CD4-positive, alpha-beta T cell treated with Interleukin-10 for 1 hour (primary cell): ENCODE measurements at places on chromosomes 4 and X.
A peak's percentile ranks its signal among the peaks of the same experiment; 100 is the strongest.

GRCh38 chr4:88965053-88965452 lies 91.9 kb downstream of the FAM13A start:
- no peak for DNase-seq

GRCh38 chrX:102860235-102860634 lies 76.8 kb upstream of the RAB40AL start:
- no peak for DNase-seq

- DNase-seq = no peak
These were observed 6.2 kb upstream of the CSF2RA start for GRCh38 chrX:1262369-1262768.

DNA sequence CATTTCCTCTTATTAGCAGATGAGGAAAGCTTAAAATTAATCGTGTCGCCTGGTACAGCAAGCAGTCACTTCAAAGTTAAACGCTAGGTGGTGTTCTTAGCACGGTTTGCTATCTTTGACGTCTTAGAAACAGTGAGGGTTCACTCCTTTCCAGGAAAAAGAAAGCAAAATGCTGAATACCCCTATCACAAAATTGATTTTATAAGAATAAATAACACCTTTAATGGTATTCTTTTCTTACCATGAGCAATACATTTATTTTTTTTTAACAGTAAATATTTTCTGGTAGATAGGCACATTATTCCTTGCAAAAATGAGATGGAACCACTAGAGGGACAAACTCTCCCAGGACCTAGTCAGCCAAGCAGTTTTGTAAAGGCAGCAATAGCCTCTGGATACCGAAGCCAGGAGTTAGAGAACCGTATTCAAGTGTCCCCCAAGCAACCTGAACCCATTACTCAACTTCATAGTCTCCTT lies 153.9 kb downstream of the KDR start:
- peak; percentile 14 for DNase-seq

GRCh38 chrX:46978341-46979291 lies 66.4 kb downstream of the JADE3 start:
- DNase-seq = peak; percentile 67

DNA sequence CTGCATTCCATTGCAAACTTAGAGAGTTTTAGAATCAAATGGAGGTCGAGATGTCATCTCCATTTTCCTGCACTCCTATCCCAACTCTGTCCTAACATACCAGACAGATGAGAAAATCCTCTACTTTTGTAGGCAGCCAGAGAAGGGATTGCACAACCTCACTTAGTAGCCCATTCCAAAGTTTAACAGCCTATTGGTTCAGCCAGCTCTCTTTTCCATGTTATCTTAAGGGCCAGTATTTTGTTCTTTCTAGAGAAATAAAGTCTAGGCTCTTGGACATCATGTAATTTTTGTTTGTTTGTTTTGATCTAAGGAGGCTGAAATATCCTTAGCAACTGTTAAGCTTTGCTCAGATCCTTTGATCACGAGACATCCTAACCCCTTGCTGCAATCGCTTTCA lies 173.0 kb downstream of the COX18 start:
- no peak for DNase-seq

DNA sequence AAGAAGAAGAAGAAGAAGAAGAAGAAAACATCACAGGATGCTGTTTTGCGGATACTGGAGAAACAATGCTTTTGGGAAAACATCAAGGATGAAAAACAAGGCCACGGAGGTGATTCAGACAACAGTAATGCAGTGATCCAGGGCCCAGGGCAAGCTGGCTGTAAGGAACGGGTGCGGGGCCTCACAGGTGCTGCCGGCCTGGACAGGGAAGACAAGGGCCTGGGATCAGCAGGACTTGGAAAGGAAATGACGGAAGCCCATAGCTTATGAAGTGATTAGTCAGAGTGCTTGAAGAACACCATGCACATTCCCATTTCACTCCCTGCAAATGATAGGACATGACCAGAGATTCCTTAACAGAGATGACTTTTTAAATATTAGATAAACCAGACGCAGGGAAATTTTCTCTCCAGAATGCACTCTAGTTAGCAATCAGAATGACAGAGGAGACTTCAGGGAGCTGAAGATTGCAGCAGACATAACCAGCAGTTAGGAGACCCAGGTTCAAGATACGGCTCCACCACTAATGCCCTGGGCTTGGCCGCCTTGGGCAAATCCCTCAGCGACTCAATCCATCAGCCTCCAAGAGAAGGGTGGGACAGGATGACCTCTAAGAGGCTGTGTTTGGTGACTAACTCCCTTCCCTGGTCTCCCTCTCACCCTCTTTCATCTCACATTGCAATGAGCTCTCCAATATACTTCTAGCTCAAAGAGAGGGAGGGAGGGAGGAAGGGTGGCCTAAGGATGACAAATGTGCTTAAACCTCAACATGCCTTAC lies 54.1 kb downstream of the APBB2 start:
- DNase-seq = no peak

DNA sequence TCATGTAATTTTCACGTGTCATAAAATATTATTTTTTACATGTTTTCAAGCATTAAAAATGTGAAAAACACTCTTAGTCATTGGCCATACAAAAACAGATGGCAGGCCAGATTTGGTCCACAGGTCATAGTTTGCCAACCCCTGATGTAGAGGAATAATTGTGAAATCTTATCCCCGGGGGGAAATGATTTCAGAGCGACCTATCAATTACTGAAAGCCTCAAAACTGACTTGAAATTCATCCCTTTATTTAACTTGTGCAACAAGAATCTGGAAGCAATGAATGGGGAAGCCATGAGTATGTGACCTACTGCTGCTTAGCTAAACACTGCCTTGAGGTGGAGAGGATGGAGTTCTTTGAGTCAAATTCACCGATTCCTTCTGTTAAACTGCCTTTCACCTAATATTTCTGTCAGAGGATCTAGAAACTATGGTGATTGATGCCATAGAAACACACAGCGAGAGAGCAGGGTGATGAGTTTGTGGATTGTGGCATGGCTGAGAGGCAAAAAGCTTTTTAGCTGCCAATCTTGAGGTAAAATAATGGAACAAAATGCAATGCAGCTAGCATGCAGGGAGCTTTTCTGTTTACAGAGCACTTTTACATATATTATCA lies 30.3 kb upstream of the BRS3 start:
- no peak for DNase-seq

- DNase-seq = no peak
These were observed 215.0 kb downstream of the IL15 start for GRCh38 chr4:141851246-141851891.

GRCh38 chr4:172858731-172859230 lies 309.8 kb upstream of the GALNT7 start:
- DNase-seq = no peak

DNA sequence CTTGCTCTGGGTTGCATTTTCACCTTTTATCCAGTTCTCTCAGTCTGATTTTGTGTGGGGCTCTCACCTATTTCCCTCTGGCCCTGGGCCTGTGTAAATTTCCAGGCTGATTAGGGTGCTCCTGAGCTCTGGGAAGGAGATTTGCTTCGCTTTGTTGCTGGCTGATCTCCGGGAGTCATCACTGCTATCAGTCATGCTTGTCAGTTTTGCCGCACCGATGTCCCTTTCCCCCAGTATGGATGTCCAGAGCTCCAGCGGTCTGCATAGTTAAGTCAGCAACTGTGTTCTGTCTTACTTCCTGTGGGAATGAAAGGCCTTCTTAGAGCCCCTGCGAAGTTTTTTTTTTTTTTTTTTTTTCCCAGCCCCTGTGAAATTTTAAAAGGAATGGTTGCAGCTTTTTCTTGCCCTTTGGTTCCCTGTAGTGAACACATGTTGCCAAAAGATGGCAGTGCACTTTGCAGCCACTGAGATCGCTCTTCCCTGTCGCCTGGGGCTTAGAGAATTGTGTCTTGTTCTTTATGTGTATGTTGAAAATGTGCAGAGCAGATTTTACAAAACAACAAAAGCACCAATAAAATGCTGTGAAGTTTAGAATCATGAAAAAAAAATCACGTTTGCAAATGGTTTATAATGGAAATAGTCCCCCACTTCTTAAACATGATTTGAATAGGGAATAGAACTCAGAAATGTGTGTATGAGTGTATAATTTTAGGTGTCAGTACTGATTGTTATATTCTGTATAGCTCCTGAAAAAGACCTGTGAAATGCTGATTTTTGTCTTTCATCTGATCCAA lies 109.1 kb upstream of the SLC4A4 start:
- no peak for DNase-seq

- peak; percentile 1 for DNase-seq
These were observed at the start of gene POF1B for GRCh38 chrX:85379174-85379907. POF1B (minus strand) TSS chrX:85379665; CDS start chrX:85379454, 211 bp downstream.

DNA sequence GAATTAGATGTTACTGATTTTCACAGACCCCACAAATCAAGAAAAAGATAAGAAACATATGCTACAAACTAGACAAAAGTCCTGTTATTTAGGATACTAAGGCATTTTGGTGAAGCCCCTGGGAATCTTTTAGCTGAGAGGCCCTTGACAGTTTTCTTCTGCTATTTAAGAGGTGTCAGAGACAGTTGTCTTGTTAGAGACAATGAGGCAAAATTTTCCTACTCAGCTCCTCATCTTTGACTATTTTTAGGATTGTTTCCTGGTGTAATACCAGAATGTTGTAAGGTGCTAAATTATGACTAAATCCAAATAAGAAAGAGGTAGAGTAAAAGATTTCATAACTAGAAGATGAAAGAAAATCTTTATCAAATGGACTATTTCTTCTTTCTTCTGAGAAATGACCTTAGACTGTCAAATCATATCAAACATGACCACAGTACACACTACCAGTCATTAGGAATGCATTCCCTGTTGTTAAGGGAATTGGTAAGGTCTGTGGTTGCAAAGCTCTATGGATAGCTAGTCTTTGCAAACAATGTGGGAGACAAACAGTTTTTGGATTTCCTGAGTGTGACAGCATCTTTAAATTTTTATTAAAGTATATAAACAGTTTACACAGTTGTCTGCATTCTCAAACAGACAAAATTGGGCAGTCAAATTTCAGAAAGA lies 926.1 kb downstream of the ADGRL3 start:
- no peak for DNase-seq

- no peak for DNase-seq
These were observed 99.2 kb downstream of the DRD5 start for GRCh38 chr4:9880406-9881197.

- DNase-seq = no peak
These were observed 31.3 kb downstream of the SUPT20HL2 start for GRCh38 chrX:24282381-24283126.

DNA sequence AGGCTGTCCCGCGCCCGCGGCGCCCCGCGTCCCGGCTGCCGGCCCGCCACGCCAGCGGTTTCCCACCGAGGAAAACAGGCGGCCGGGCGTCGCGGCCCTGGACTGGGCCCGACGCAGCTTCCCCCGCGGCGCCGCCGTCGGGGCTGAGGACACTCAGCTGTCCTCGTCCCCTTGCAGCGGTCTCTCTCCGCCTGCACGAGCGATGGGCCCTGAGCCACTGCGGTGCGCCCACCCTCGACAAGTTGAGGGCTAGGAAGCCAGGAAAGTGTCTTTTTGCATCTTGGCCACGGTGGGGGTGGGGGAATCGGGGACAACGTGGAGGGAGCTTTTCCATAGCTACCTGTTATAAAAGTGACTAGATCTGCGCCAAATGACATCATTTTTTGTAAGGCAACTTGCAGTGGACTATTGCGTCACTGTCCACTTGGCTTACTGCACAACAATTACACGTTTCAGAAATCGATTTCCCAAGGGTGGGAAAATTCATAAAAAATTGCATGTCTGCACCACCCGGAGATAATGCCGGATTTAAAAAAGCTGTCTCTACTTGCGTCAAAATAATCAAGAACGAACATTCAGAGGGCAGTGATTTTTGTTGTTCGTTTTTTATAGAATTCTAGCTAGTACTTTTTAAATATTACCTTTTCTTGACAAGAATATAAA lies 1.1 kb downstream of the KLHL15 start:
- DNase-seq = no peak

DNA sequence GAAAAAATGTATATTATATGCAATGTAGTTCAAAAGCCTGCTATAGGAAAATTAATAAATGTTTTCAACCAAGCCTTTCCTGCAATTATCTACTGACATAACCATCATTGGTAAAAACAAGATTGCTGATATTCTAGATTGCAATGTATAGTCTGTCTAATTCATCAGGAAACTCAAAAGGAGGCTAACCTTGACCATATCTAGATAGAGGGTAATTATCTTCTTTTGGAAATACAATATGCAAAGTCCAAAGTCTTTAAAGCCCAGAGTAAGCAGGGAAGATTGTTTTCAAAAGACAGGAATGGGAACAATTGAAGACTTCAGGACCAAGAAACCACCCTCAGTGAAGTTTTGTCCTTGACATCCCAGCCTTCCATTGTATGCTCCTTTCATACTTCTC lies 123.1 kb upstream of the GLRA2 start:
- DNase-seq = no peak

GRCh38 chr4:53916431-53916889 lies 147.9 kb downstream of the CHIC2 start:
- DNase-seq = no peak

- DNase-seq = no peak
These were observed 17.7 kb downstream of the SLC10A6 start for GRCh38 chr4:86831262-86832130.

- no peak for DNase-seq
These were observed 791 bp downstream of the GUCY1B1 start for GRCh38 chr4:155759372-155760252.

- no peak for DNase-seq
These were observed 103.0 kb downstream of the CPZ start for GRCh38 chr4:8695237-8696219.

- no peak for DNase-seq
These were observed 122.9 kb downstream of the AFAP1 start for GRCh38 chr4:7816771-7817170.

DNA sequence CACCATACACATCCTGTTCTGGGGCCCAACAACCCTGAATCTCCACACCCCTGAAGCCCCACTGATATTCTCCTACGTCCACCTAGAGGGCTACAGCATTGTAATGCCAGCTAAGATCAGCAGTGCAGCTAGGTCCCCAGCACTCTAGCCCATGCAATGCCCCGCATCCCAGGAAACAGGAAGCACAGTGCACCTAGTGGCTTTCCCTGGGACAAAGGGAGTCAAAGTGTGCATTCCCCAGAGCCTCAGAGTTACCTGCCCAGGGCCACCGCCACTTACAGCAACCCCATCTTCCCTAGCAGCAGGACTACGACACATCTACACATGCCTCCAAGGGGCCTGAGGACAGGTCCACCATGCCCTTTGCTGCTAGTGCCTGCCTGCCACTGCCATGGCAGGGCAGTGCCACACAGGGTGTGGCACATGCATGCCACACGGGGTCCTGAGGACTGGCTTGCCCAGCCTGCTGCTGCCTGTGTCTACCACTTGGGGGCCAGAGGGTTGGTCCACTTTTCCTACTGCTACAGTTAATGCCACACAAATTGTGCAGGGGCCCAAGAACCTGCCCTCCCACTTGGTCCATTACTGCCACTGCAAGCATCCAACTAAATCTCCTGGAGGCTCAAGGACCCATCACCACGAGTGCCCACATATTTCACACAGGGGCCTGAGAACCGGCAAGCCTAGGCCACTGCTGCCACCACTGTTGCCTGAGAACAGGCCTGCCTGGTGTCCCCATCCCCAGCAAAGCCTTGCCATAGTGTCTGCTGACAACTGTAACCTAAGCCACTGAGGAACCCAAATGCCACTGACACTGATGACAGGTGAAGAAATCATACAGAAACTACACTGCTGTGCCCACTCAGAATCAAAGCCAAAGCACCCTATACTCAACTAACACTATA lies 23.7 kb downstream of the TLR6 start:
- no peak for DNase-seq
